Activated effector memory CD4-positive, alpha-beta T cell treated with Interleukin-2 at 50 U/mL for 16 hours (primary cell): ENCODE measurements at places on chromosomes 4 and X.

DNA sequence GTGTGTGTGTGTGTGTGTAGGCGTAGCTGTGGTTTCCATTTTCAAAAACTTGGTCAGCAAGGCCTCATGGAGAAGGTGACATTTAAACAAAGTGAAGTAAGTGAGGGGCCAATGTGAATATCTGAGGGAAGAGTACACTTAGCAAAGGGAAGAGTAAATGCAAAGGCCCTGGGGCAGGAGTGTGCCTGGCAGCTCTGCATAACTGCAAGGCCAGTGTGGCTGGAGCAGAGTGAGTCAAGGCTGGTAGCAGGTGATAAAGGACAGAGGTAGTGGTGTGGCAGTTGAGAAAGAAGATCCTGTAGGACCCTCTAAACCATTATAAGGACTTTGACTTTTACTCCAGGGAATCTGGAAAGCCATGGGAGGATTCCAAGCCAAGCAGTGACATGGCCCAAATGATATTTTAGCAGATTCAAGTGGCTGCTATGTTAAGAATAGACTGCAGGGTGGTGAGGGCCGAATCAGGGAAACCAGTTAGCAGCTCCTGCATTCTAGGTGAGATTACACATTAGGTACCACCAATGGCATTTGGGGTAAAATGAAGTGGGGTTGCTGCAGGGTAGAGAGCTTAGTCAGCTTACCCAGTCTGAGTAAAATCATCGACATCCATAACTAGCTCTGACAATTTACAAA is 5.9 kb upstream of the TBC1D1 start:
- no peak for DNase-seq

DNA sequence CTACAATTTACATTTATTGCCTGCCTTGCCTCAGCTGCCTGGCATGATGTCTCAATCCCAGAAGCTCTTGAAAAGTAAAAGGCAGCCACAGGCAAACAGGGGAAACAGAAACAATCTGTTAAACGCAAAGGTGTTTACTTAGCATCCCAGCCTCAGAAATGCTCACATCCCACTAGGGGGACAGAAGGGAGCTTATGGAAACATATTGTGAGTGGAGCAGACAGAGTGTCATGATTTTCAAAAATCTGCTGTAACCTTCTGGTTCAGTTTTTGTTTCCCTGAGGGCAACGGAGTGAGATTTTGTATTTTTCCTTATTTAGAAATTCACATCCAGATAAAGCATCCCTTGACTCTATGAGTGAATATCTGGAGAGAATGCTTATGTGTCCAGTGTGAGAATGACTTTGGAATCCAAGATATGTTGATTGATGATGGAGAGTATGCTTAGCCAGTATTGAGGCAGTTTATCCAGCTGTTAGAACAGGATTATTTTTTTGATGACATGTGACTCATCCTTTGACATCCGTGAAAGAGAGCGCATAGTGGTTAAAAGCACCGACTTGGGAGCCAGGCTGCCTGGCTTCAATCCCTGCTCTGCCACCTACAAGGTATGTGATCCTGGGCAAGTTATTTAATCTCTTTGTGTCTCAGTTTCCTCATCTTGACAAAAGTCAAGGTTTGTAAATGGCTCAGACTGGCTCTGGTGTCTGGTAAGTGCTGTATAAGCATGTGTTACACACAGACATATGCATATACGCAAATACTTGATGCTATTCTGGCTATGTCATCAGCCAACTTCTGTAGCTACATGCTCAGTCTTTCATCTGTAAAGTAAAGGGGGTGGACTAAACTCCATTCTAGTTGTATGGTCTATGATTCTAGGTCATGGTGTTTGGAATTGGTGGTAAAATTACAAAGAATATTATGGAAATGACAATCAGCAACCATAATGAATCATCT is 381.2 kb downstream of the RAPGEF2 start:
- DNase-seq, result no peak

- DNase-seq, result no peak
Measured at GRCh38 chr4:2927016-2927695, 36.0 kb downstream of the NOP14 start.

DNA sequence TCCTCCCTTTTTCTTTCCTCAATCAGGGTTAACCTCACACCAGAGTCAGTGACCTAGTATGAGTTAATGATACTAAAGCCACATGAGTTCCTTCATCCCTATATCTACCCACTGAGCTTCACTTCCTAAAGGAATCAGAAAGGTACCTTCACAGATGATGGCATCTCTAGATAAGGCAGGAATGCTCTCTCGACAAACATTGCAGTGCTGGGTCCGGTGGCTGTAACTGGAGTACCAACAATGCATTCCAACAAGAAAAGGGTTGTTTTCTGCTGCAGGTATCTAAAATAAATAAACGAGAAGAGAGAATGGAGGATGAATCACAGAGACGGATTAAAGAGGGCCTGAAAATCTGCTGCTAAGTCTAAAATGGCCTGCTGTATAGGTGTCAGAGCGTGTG is 66.7 kb downstream of the DGKK start:
- no peak for DNase-seq

- no peak for DNase-seq
Measured at GRCh38 chr4:35538807-35539206, 705.5 kb downstream of the ARAP2 start.

DNA sequence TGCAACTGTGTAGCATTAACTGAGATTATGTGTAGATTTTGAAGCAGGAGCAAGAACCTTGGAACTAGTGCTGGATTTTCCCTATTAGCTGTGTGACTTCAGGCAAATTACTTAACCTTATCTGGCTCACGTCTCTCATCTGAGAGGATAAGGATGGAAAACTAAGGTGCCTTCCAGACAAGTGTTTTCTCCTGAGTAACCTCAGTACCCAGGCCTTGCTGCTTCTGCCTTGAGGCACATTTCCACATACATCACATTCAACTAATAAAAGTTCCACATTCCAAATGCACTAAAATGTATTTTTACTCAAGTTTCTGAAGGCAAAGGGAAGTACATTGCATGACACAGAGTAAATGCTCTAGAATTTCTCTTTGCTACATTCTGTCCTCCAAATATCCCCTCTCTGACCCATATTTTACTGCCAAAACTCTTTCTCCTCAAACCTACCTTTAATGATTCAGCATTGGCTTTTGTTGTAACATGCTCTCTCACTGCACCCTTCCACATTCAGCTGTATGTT is 195.4 kb upstream of the ADGRL3 start:
- no peak for DNase-seq

DNA sequence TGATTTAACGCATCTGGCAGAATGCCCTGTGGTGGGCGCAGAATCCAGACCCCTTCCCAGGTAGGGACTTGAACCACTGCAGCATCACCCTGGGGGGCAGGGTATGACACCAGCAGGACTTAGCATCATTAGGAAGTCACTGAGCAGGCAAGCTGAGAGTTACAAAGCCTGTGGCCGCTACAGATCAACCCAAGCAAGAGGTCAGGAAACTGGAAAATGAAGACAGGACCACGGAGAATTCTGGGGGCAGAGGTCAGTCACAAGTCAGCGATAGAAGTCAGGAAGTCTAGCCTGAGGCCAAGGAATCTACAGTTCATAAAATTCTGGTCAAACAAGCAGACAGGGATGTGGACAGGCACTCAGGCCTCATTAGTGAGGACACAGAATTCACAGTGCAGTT is 108.4 kb downstream of the CHIC2 start:
- no peak for DNase-seq

GRCh38 chrX:133191739-133192039 is 26.5 kb downstream of the TFDP3 start:
- DNase-seq, result no peak

GRCh38 chr4:7664106-7664505 is 229.4 kb upstream of the PSAPL1 start:
- no peak for DNase-seq

GRCh38 chr4:181619651-181620050 is 623.6 kb upstream of the TENM3 start:
- DNase-seq, result no peak

GRCh38 chr4:154024097-154024694 is 235.3 kb upstream of the SFRP2 start:
- no peak for DNase-seq

DNA sequence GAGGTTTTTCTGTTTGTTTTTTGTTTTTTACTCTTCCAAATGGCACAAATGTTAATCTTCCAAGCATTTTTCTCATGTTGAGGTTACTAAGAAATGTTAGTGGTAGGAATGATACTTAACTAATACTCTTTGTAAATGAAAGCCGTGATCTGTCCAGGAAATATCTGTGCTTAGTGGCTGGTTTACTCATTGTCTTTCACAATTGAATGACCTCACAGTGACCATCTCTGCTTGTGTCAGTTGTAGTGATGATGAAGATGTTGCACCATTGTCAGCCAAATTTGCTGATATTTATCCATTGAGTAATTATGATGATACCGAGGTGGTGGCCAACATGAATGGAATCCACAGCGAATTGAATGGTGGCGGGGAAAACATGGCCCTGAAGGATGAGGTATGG is 93.5 kb downstream of the TNIP2 start:
- DNase-seq, result no peak

DNA sequence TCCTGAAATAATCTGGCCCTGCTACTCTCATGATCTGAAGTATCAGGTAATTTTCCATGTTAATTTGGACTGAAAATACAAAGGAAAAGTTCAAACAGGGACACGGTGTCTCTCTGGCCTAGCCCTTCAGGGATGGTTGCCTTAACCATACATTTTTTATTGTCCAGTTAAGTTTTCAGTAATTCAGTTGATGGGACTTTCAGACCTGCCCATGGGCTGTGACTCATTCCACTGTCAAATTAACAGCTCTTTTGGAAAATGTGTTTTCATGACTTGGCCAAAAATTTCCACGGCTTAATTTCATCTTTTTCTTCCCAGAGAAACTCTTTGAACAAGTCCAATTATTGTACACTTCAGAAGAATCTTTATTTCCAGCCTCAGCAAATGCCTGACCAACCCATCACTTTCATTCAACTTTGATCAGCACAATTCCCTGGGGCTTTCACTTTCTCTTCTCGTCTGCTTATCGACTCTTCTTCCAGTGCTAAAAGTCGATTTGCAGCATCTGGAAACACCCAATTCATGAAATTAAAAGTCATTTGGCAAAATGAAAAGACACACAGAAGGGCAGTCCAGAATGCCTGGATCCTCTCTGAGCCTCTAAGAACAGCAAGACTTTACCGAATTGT is 293.9 kb downstream of the RAB28 start:
- no peak for DNase-seq

DNA sequence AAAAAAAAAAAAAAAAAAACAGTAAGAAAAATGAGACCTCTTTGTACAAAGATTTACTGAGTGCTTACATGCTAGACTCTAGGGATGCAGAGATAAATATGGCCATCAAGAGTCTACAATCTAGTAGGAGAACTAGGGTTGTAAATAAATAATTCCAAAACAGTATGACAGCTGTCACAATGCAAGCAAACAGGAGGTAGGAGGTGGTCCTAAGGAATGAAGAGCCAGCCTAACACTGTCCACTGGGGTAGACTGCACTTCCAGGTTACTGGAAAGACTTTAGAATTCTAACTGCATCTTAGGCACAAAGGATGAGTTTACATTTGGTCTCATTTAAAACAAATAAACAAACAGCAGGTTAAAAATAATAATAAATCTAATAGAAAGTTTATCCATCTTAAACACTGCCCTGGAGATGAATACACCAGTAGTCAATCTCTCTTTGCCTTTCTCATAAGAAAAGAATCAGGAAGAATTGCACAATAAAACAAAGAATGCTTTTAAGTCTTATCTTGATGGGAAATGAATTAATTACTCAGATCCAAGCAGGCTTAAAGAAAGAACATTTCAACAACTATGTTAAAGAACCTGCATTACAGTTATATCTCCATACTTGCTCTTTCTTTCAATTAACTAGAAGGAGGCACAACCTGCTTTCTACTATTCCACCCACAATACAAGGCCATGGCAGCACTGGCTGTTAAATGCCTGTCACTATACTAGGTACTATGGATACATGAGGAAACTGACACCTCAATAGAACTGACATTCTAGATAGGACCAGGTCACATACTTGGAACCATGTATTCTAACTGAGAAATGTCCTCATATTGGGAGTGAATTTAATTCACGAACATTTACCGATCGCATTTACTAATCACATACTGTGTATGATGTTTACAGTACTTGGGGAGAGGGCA is 12.7 kb downstream of the ADGRA3 start:
- no peak for DNase-seq

GRCh38 chrX:6184900-6185515 is 43.7 kb downstream of the NLGN4X start:
- DNase-seq, result no peak

GRCh38 chr4:153453402-153453801 is 12.8 kb upstream of the TMEM131L start:
- DNase-seq, result no peak

DNA sequence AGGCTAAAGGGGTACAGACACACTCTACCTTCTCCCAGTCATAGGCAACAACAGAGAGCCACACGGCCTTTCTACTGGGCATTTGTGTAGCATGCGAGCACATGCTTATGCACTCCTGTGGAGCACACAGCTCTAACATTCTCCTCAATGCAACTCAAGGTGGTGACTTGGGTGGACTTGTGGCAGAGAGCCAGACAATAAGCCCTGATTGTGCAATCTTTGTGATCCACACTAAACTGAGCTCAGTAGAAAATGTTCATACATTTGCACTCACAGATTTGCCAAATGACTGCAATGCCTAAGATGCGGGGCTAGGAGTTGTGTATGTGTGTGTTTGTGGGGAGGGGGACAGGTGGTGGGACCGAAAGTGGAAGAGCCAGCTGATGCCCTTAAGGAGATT is 31.4 kb upstream of the SETD7 start:
- DNase-seq, result no peak

DNA sequence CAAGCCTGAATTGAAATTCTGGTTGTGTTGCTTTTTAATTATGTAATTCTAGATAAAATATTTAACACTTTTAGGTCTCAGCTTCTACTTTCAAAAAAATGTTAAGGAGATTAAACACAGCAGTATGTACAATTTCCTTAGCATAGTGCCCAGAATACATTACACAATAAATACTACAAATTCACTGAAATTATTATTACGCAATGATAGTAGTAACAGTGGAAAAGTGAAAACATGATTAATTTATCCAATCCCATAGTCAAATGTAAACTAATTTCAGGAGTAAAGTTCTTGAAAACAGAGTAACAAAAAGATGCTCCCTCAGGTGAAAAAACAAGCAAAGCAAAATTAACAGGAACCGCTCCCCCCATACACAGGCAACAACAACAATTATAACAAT is 1915.4 kb downstream of the STIM2 start:
- DNase-seq, result no peak

GRCh38 chr4:184475096-184475461 is 729 bp upstream of the IRF2 start:
- DNase-seq, result no peak

DNA sequence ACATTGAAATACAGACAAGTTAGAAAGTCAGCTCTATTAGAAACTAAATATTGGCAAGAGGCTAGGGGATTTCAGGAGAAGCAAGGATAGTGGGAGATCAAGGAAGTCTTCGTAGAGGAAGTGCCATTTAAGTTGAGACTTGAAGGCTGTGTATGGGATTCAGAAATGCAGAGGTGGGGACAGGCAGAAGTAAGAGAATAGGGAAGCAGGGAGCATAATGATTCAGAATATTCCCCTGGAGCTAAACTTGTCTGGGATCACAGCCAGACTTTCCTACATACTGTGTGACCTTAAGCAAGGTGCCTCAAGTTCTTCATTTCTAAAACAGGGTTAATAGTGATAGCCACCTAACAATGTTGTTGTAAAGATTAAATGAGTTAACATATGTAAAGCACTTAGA is 108.8 kb downstream of the DDIT4L start:
- DNase-seq, result no peak
